ENCODE measurements at places on chromosomes 7 and 10. TPM values are rescaled to one million over a fixed set of nuclear protein-coding genes. Genes with fewer than 3 reads are reported as not detected.

Gene ALKBH4
- 11.6 TPM for total RNA-seq

Gene NANOS1
- total RNA-seq, result 1.2 TPM

Gene ANXA8
- total RNA-seq, result not detected

Gene ZNF800
- 12.4 TPM for total RNA-seq

Gene MALRD1
- 1.7 TPM for total RNA-seq

Gene PNLIPRP3
- total RNA-seq, result not detected

Gene ZNF22
- total RNA-seq, result 14.6 TPM

Gene FRAT1
- 2.8 TPM for total RNA-seq

Measured in fibroblast of lung (primary cell).